ENCODE measurements at places on chromosomes 5 and 9.

DNA sequence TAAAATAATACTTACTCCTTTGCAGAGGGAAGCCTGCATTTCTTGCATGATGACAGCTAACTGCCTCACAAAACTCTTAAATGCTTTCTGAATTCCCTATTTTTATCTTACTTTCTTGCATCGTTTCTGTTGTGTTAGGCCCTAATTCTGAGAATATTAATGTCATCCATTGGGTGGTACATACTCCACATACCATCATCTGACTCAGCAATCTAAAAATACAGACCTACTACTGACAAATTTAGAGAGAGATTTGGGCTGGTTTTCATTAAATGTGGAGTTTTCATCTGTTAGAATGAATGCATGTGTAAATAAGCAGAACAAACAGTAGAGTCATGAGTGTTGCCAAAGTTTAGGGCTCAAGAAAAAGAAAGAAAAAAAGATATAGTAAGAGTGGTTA lies 26.5 kb upstream of the KCNN2 start:
- no peak for DNase-seq

- DNase-seq = no peak
These were observed 238.3 kb downstream of the NPR3 start for GRCh38 chr5:32949286-32949970.

- DNase-seq = no peak
These were observed 4.2 kb downstream of the SGCD start for GRCh38 chr5:156331181-156331580.

DNA sequence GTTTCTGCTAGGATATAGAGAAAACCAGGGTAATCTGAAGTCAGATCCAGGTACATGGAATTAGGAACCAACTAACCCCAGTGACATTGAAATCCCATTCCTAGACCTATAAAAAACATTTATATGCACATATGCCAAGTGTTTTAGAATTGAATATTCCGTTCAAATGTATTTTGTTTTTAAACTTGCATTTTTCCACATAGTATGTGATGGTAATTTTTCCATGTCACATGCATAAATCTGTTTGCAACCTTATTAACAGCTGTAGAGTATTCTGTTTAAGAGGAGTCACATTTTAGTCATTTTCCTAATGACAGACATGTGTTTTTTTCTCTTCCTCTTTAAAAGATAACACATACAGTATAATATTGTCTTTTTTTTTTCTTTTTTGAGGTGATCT lies 50.2 kb downstream of the FOCAD start:
- DNase-seq = no peak

GRCh38 chr5:151062405-151063141 lies 18.3 kb downstream of the TNIP1 start:
- DNase-seq = no peak

- no peak for DNase-seq
These were observed 17.5 kb upstream of the JAK2 start for GRCh38 chr9:4967523-4967922.

DNA sequence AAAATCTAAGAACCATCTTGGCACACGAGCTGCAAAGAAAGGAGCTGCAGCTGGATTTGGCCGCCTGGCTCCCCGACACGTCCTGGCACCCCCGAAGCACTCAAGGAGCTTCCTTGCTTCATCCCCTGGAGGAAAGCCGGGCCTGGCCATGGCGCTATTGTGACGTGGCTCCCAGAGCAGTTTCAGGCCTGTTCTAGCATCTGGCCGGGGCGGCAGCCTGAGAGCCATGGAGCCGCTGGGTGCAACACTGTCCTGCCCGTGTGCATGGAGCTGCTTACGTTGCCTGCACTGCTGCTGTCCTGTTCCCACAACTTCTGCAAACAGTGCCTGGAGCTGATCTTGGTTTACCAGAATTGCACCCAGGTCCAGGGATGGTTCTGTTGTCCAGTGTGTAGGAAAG lies 63.5 kb downstream of the PTPDC1 start:
- no peak for DNase-seq

DNA sequence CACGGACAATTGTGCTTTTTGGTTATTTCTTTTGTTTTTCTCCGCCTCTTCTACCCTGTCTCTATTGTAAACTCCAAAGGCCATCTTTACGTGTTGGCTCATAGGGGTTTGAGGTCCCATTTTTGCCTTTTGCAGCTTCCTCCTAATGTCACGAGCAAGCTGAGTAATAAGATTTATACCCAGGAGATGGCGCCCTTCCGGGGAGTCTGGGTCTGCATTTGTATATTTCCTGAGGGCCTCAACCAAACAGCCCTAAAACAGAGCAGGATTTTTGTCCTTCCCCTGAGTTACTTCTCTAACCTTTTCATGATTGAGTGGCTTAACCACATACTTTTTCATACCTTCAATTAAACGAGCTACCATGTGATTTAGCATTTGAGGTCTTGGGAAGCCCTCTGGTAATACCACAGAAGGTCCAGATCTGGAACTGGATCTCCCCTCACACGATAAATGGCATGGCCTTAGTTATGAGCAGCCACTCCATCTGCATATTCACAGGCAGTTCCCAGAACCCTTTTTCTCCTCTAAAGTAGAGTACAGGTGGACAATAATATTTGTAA lies 11.2 kb upstream of the CFAP95 start:
- DNase-seq = no peak

- no peak for DNase-seq
These were observed 75.8 kb downstream of the KIAA1958 start for GRCh38 chr9:112562235-112562958.

DNA sequence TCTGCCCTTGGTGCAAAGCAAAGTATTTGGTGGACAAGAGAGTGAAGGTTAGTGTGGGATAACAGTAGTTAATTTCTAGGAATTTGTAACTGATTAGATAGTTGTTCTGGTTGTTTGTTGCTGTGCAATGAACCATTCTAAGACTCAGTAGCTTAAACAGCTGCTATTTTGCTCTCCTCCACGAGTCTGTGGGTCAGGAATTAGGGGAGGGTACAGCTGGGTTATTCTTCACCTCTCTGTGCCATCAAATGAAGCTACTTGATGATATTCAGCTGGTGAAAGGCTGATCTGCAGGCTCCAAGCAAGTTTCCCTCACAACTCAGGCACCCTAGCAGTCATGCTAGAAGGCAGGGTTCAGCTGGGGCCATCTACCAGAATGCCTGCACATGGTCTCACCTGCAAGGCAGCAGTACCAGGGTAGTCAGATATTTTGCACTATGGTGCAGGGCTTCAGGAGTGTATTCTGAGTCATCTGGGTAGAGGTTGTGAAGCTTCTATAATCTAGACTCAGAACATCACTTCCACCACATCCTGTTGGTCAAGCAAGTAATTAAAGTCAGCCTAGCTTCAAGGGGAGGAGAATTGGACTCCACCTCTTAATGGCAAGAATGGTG lies 159.5 kb upstream of the SLC28A3 start:
- no peak for DNase-seq

DNA sequence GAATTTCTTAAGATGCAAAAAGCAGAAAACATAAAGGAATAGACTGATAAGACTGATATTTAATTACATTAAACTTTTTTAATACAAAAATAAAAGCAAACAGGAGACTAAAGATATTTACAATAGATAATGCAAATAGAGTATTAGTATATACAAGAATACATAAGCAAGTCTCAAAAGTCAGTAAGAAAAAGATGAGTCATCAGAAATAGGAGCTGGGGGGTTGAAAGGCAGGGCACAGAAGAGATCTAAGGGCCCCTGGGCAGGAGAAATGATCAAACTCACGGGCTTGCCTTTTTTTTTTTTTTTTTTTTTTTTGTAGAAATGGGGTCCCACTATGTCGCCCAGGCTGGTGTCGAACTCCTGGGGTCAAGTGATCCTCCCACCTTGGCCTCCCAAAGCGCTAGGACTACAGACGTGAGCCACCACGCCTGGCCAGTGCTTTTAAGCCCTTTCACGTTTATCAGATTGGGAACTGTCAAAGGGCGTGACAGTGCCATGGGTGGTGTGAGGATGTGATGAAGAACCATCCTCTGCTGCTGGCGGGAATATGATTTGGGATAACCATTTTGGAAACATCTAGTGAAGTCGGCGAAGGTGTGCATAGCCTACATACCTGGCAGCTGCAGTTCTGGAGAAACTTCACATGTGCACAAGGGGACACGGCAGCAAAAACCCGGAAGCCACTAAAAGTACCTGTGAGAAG lies 126.1 kb downstream of the CACNA1B start:
- no peak for DNase-seq

DNA sequence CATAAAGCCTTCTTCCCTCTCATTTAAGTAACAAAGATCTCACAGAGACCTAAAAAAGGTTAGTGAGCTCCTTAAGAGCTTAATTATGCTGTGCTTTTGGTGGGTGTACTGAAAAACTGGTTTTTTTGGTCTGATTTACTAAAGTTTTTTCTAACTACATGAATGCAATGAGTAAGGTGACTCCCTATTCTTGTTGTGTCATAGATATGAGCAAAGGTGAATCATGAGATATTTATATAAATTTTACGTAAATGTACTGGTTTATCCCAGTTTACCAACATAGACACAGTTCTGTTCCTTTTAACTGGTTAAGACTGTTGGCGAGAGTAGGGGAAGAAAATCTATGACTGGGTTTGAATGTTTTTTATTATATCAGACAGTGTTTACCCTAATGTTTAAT lies 250.5 kb downstream of the NR2F1-AS1 start:
- DNase-seq = no peak

GRCh38 chr5:65873181-65873750 lies 53.1 kb upstream of the ERBIN start:
- no peak for DNase-seq

DNA sequence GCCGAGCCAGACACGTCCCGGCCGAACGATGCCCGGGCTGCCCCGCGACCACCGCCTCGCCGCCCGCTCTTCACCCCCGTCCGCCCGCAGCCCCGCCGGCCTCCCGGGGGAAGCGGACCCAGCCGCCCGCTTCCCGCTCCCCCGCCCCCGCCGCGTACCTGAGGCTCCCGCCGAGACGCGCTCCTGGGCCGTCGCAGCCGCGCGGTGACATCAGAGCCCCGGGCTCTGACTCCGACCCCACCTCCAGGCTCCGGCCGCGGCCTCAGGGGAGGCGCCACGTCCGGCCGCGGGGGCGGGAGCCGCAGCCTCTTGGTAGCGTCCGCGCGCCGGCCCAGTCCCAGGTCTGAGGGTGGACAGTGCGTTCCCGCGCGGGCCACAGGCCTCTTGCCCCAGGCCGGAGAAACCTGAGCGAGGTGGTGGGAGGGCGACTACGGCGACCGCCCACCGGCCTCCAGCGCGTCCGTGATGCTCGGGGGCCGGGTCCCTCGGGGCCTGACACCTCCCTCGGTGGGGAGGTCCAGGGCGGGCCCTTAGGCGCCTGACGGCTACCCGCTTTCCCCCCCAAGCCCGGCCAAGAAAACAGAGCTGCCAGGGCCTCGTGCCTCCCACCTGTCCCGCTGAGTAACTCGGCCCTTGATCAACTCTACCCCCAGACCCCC lies at the start of gene SHROOM1:
Gene SHROOM1, minus strand, starts transcription at position 212 of the 659 bp plus-strand sequence. CDS start 4,507 bp downstream, outside the sequence.
- DNase-seq = no peak

DNA sequence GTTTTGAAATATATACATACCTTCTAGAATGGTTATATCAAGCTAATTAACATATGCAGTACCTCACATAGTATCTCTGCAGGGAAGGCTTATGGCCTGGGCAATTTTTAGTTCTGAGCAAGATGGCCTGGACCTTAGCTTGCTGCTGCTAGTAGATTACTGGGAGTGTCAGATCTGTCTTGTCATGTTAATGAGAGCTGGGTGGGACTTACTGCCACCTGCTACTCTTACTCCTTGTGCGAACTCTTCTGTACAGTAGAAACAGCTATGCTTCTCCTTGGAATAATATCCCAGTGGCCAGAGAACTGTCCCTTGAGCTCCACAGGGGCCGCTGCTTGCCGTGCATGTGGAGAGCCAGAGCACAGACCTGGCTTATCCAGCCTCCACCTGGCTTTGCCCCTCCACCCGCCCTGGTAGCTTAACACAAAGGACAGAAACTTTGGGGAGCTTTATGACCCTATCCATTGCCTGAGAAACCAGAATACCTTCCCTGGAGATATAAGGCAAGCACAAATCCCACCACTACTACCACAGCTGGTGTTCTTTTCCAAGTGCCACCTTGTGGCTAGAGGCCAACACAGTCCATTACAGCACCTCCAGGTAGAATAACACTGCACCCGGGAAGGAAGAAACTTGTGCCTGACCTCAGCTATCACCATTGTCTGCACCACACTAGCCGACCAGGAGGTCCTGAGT lies 74.4 kb upstream of the RUSC2 start:
- DNase-seq = no peak

GRCh38 chr9:14782286-14783051 lies 59.9 kb upstream of the CER1 start:
- DNase-seq = no peak

- no peak for DNase-seq
These were observed 144.6 kb downstream of the SMARCA2 start for GRCh38 chr9:2159521-2160454.

GRCh38 chr9:123834889-123835562 lies 94.9 kb downstream of the DENND1A start:
- DNase-seq = no peak

DNA sequence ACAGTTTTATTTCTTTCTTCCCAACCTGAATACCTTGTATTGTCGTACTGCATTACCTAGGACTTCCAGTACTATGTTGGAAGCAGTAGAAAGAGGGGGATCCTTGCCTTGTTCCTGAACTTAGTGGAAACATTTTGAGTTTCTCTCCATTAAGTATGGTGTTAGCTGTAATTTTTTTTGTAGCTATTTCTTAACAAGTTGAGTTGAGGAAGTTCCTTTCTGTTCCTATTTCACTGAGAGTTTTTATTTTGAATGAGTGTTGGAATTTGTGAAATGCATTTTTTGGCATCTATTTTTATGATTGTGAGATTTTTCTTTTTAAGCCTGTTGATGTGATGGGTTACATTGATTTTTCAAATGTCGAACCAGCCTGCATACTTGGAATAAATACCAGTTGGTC lies 49.0 kb downstream of the FSD1L start:
- DNase-seq = no peak

DNA sequence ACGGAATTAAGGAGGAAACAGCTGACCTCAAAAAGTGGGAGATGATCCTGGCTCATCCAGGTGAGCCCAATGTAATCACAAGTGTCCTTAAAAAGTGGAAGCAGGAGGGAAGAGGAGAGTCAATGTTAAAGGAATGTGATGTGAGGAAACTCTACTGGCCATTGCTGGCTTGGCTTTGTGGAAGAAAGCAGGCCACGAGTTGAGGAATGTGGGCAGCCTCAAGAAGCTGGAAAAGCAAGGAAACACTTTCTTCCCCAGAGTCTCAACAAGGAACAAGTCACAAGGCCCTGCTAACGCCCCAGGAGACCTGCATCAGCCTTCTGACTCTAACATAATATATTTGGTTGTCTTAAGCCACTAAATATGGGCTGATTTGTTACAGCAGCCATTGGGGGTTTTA lies 252.8 kb downstream of the PSAT1 start:
- no peak for DNase-seq

GRCh38 chr5:66538126-66538525 lies 58.1 kb upstream of the MAST4 start:
- no peak for DNase-seq
